ENCODE measurements at places on chromosomes 5 and 9.

- no peak for DNase-seq
Measured at GRCh38 chr9:23824830-23825591, 1.0 kb downstream of the ELAVL2 start.

DNA sequence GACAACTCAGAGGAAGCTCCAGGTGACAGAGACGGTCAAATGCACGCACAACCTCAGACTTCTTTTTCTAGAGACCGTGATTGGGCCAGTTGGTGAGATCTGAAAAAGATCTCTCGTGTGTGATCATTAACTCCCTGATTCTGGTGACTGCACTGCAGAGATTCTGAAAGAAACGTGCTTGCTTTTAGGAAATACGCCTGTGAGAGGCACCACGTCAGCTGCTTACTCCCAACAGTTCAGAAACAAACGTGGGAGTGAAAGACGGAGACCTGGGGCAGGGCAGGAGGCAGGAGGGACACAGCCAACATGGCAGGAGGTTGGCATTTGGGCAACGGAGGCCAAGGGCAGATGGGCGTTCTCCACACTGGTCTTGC is 15.9 kb downstream of the SLC12A7 start:
- no peak for DNase-seq

GRCh38 chr9:137316012-137316981 is 14.2 kb upstream of the NRARP start:
- DNase-seq: no peak

- no peak for DNase-seq
Measured at GRCh38 chr9:73118286-73118685, 33.4 kb upstream of the ANXA1 start.

DNA sequence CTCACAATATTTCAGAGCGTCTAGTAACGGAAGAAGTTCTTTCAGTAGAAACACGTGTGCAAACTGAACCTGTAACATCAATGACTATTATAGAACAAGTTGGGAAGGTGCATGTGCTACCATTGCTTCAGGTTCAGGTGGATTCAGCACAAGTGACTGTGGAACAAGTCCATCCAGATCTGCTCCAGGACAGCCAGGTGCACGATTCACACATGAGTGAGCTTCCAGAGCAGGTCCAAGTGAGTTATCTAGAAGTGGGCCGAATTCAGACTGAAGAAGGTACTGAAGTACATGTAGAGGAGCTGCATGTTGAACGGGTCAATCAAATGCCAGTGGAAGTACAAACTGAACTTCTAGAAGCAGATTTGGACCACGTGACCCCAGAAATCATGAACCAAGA is 17.4 kb upstream of the NIM1K start:
- DNase-seq: no peak

- no peak for DNase-seq
Measured at GRCh38 chr9:75692309-75692708, 198.2 kb upstream of the PCSK5 start.

DNA sequence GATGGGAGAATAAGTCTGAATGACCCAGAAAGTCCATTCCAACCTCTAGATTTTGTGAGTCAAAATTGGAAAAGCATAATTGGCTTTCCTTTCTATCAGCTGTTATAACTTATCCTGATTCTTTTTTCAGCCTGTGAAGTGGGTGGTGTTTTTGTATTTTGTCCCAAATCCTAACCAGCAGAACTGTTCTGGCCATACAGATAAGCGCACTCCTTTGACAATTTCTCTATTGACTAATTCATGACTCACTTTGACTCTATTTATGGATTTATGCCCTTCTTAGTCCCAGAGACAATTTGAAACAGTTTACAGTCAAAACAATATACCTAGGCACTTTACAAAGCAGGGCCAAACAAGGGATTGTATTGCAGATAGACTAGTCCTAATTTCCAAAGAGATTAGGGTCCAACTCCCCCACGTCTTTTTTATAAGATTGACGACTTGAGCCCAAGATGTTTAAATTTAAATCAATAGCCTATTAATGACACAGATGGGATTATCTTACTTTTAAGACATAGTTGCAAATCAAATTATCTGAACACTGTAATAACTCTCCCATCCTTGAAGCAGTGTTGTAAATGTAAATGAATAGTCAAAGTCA is 301.7 kb upstream of the SEMA6A start:
- no peak for DNase-seq

GRCh38 chr9:37596504-37596903 is 4.1 kb upstream of the TOMM5 start:
- no peak for DNase-seq

- DNase-seq: no peak
Measured at GRCh38 chr5:42991404-42992087, 48.6 kb downstream of the ANXA2R start.

GRCh38 chr9:83639266-83639665 is 16.3 kb downstream of the IDNK start:
- DNase-seq: no peak

DNA sequence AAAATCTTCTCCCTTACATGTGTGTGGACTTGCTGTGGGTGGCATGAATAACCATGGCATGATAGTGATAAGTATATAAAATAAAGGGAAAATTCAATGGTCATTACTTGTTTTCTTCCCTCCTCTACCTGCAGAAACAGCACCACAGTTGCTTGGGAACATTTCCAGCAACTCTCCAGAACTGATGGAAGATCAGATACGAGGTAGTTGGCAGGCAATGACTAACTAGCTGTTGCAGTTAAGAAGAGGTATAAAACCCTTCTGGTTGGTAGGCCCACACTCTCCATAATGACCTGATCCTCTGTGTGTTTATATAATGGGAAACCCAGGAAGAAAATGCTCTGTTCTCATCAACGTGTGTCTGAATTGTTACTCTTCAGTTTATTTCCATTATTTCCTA is 185.9 kb downstream of the SYK start:
- no peak for DNase-seq

GRCh38 chr9:128141604-128142003 is 7.6 kb upstream of the LCN2 start:
- DNase-seq: no peak

DNA sequence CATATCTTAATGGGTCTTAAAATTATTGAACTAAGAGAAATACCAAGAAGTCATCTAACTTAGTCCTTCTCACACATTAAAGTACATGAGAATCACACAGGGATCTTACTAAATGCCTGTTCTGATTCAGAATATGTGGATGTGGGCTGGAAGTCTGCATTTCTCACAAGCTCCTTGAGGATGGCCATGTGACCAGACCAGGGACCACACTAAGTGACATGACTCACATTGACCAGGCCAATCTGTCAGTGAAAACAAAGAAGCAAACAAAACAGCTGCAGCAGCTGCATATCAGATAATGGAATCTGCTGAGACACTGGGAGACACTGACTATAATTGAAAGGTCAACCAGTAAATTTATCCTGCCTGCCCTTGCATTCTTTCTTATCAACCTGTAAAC is 110.5 kb downstream of the ADAMTS12 start:
- DNase-seq: no peak

- DNase-seq: no peak
Measured at GRCh38 chr5:32767948-32768467, 56.9 kb downstream of the NPR3 start.

- DNase-seq: no peak
Measured at GRCh38 chr5:53422539-53422938, 57.9 kb upstream of the FST start.

GRCh38 chr9:70367305-70367930 is 47.0 kb downstream of the KLF9 start:
- no peak for DNase-seq

DNA sequence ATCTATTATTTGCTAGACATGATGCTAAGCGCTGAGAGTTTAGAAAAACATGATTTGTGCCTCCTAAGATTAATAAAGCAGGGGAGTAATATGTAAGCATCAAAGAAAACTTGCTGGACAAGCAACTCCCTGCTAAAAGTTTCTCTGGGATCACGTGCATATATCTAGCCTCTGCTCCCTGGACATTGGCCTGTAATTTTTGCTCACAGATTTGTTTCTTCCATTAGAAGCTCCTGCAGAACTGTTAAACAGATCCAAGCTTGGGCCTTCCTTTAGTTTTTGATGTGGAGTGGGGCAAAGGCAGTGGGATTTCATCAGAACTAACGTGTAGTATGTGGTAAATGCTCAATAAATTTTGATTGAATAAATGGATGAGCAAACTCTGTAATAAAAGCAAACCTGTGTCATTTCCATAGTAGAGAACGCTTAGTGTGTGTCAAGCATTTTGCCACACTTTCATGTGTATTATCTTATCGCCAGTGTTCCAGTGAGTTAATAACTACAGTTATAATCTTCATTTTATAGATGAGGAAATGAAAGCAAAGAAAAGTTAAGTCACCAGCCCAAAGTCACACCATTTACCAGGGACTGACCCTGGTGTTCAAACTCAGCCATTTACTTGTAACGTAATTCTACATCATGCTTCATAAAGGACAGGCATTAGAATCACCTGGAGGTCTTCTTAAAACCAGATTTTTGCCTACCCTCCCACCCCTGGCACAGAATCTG is 100.3 kb downstream of the PCSK5 start:
- no peak for DNase-seq

DNA sequence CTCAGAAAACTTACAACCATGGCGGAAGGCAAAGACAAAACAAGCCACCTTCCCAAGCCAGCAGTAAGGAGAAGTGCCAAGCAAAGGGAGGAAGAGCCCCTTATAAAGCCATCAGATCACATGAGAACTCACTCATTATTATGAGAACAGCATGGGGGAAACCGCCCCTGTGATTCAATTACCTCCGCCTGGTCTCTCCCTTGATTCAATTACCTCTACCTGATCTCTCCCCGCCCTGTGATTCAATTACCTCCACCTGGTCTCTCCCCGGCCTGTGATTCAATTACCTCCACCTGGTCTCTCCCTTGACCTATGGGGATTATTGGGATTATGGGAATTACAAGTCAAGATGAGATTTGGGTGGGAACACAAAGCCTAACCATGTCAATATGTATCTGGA is 467.3 kb upstream of the FTMT start:
- DNase-seq: no peak

GRCh38 chr5:161546095-161546469 is 443 bp downstream of the GABRB2 start:
- no peak for DNase-seq
